AG04450 (cell line): ENCODE measurements at places on chromosomes 2 and 18.

DNA sequence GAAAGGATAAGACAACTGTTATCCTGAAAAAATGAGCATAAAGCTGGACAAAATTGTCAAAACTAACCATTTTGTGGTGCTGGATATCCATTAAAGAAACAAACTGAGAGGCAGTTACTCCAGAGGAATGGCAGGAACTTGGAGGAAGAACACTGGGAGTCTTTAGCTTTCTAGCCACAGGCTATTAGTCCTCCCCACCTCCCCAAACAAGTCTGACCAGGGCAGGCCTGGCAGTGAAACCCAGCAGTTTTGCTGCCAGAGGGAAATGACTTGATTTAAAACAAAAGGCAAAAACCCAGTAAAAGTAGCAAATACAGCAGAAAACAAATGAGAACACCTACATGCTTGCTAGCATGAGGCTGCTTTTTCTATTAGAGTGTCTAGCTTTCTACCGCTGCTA lies 34.9 kb downstream of the OSBPL1A start:
- DNase-seq: no peak

DNA sequence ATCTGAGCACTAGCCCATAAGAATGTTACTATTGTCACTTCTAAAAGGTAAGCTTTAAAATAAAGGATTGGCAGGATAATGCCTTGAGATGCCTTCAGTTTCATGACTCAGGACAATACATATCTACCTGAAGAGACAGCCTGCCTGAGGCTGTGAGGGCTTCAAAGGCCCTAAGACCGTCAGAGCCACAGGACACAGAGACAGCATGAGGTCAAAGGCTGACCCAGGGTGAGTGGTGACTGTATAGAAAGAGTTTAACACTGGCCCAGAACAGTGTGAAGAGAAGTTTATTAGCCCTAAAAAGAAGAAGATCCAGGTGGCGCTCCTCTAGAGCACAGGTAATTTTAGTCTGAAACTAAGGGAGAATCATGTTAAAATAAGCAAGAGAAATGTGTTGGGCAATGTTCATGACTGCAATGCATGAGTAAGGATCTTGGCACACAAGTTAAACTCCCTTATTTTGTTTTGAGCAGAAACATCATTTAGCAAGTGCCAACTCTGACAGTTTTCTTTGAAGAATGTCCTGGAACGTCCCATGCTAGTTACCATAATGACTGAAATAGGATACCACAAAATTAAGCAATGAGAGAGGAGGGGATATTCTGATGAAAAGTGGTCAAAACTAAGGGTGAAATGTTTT lies 78.1 kb upstream of the FAM110C start:
- DNase-seq: no peak

DNA sequence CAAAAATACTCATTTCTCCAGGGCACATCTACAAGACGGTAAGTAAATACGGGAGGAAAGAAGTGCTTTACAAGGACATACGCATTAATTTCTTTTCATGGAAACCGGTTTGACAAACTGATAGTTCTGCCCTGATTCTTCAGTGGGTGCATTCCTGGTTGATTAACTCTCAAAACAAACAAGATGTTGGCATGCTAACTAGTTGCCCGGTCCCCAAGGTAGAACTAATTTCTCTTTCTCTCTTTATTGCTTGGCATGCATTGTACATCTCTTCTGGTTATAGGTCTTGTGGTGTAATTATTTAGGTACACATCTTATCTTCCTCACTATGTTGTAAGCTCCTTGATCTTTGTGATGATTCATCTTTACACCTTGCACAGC lies 46.9 kb upstream of the SPATS2L start:
- no peak for DNase-seq

DNA sequence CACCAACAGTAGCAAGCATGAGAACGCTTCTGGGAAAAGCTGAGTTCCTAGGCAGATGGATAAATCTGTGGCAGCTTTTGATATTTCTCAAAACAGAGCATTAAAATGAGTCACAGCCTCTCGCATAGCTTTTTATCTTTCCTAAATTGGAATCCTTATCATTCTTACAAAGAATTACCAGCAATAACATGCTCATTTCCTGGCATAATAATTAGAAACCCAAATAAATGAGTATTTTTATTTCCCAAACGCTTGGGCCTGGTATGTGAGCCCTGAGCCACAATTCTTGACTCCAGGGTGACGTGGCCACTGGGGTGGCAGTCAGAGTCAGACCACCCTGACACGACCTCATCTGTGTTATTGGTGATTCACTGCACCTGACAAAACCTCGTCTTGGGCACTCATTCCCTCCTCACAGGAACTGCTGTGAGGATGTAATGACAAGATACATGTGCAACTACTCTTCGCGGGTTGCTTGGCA lies 210.7 kb downstream of the ARL4C start:
- DNase-seq: no peak

DNA sequence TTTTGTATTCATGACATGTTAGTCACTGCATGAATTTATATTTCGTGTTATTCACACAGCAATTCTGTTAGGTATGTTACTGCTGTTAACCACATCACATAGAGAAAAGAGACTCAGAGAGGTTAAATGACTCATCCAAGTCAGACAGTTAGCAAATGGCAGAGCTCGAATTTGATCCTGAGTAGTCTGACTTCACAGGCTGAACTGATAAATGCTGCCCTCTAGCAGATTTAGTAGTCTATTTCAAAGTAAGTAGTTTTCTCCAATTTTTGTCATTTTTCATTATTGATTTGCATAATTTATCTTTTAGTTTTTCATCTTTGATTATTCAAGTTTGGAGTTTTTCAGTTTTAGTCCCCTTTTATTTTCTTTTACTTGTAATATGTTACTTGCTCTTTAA lies 58.3 kb downstream of the WDR7 start:
- peak; percentile 41 for DNase-seq

- DNase-seq: no peak
These were observed 53.6 kb upstream of the TMEM17 start for GRCh38 chr2:62559582-62559981.

DNA sequence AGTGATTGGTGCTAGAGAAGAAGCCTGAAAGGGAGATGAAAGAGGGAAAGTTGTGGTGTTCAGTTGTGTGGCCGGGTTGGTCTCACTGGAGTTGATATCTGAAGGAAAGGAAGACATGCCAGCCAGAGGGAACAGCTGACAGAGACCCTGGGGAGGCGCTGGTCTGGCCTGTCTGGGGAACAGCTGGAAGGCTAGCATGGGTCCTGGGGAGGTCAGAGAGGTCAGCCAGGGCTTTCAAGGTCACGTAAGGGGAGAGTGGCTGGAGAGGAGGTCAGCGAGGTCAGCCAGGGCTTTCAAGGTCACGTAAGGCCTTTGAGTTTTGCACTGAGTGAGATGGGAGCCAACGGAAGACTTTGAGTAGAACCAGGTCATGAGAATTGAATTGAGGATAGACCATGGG lies 11.0 kb downstream of the DYSF start:
- DNase-seq: no peak

DNA sequence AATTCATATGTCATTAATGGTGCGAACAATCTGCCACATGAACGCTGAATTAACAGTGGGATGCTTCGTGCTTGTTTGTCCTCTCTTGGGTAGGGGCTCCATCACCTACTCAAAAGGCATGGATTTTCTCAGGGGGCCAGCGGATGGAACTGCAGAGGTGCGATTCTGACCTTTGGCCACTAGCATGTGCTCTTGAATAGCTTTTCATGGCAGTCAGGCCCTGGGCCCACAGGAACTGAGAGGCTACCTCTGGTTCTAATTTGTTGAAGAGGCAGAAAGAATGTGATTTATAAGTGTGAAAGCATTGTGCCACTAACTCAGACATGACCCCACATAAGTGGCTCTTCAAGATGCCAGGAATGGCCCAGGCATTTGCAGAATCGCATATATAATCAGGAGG lies 283.2 kb downstream of the INSIG2 start:
- DNase-seq: peak; percentile 13

- no peak for DNase-seq
These were observed 219.9 kb upstream of the FBXO11 start for GRCh38 chr2:48126162-48126561.

GRCh38 chr2:105611333-105611637 lies 133.4 kb upstream of the NCK2 start:
- no peak for DNase-seq

DNA sequence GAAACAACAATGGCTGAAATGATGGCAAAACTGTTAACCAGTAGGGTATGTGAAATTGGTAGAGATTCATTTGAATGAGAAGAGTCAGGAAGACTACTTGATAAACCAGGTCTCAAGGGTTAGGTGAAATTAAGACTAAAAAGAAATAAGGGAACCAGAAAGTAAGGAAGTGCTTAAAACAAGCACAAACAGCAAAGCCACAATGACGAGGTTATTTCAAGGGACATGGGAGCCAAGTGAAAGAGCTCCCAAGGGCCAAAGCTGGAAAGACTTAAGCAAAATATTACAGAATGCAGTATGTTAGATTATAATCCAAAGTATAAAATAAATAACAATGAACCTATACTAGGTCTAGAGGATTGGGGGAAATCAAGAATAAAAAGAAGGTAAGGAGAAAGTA lies 19.3 kb upstream of the CD302 start:
- no peak for DNase-seq

DNA sequence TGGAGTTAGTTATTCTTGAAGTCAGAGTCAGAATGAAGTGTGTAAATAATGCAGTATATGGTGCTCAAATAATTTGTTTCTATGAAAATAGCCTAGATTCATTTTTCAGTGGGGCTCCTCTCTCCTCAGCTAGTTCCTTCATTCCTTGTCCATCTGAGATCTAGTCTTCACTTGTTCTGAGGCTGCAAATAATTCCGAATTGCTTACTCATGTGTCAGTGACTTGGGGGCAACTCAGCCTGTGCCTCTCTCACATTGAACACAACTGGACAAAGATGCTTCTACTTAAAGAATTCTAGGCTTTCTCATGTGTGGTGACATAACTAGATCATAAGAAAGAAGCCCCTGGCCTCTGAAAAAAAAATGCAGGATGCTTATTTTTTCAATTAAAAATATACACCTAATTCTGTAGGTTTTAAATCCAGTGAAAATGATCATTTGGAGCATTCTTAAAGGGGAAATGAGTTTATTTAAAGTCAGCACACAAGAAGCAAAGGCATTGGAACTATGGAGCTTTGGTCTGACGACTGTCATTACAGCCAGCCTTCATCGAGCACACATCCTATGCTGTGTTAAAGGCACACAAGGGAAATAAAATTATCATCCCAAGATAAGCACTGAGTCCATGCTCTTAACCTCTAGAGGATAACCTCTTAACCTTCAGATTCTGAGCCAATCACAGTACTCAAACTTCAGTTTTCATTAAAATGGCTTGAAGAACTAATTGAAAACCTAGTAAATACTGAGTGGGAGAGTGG lies 24.8 kb upstream of the SCN7A start:
- DNase-seq: no peak

- no peak for DNase-seq
These were observed 22.4 kb downstream of the TTR start for GRCh38 chr18:31614044-31614443.

DNA sequence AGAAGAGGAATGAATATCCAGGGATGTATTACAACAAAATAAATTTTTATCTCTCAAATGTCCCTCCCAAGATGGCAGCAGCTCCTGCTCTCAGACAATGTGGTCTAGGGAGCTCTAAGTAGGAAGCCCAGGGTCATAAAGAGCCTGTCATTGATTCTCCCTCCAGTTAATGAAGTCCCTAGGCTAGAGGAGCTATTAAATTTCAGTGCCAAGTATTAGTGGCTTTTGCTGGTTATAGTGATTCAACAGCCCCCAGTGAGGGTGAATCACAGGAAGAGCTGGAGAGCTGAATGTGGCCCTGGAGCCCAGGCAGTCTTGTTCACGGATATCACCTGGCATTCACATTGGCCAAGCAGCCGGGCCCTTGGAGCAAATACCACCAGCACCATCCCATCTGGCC lies 109.8 kb upstream of the YPEL5 start:
- no peak for DNase-seq

DNA sequence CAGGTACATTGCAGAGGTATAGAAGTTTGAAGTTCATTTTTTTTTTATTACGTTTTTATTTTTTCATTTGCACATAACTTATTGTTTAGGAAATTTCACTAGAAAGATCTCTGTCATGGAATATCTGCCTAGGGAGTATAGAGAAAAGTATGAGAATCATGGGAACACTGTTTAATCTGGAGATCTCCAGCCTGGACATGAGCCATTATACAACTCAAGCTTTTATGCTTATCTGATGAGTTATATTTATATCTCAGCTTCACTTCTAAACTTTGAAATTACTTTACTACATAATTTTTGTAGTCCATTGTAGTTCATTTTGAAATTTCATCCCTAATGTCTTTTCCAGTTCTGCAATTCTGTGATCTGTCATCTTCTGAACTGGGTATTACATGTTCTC lies 515.6 kb downstream of the ERBB4 start:
- no peak for DNase-seq

GRCh38 chr18:26470011-26470637 lies 78.2 kb downstream of the KCTD1 start:
- DNase-seq: peak; percentile 55

DNA sequence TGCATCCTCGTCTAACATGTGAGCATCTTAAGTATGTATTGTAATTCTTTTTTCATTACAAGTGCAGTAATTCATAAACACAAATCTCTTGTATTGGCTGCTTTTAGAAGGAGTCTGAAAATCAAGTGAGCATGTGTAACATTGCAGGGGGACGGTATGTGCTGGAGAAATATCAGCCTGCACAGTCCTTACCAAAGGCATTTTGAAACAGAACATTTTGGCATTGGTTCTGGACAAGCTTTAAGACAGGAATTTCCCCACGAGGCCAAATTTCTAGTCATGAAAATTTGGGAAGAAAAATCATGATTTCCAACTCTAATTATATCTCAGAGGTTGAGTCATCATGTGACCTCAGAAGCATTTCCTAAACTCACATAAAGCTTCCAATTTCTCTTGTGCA lies 24.7 kb upstream of the NRP2 start:
- DNase-seq: peak; percentile 33

GRCh38 chr2:9366026-9366425 lies 57.3 kb downstream of the ITGB1BP1 start:
- DNase-seq: no peak
